ENCODE measurements at places on chromosomes 7 and 10.

DNA sequence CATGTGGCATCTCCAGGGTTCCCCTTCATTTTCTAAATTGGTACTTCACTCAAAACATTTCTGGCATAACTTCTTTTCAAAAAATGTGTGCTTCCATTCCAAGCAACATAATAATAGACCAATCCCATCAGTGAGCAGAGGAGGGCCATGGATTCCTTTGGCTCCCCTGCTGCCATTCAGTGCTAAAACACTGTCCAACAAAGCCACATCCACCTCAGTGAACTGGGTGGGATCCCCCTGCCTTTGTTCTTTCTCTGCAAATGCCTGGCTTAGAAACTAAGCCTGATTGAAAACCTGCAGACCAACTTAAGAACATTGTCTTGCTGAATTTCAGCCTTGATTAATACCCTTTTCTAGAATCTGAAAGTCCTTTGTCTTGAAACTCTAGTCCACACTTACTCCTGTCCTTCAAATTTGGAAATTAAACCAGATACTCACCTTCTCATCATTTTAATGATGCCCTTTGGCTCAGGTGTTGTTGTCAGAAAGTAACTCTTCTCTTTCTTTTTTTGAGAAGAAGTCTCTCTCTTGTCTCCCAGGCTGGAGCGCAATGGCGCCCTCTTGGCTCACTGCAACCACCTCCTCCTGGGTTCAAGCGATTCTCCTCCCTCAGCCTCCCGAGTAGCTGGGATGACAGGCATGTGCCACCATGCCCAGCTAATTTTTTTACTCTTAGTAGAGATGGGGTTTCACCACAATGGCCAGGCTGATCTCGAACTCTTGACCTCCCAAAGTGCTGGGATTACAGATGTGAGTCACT lies 132.3 kb downstream of the PLXNA4 start:
- no peaks in the 10 kb centered on the region for H3K27me3 ChIP-seq
- H3K4me1 ChIP-seq, result no peaks in the 10 kb centered on the region
- DNase-seq, result no peak
- H3K36me3 ChIP-seq, result no peaks in the 10 kb centered on the region

GRCh38 chr7:140966561-140967233 lies 42.0 kb upstream of the BRAF start:
- H3K36me3 ChIP-seq, result no peaks in the 10 kb centered on the region
- H3K27me3 ChIP-seq, result no peaks in the 10 kb centered on the region
- no peak overlapping the region for H3K4me3 ChIP-seq
- no peak overlapping the region for H3K27ac ChIP-seq
- H3K4me1 ChIP-seq, result no peaks in the 10 kb centered on the region
- no peak for DNase-seq

DNA sequence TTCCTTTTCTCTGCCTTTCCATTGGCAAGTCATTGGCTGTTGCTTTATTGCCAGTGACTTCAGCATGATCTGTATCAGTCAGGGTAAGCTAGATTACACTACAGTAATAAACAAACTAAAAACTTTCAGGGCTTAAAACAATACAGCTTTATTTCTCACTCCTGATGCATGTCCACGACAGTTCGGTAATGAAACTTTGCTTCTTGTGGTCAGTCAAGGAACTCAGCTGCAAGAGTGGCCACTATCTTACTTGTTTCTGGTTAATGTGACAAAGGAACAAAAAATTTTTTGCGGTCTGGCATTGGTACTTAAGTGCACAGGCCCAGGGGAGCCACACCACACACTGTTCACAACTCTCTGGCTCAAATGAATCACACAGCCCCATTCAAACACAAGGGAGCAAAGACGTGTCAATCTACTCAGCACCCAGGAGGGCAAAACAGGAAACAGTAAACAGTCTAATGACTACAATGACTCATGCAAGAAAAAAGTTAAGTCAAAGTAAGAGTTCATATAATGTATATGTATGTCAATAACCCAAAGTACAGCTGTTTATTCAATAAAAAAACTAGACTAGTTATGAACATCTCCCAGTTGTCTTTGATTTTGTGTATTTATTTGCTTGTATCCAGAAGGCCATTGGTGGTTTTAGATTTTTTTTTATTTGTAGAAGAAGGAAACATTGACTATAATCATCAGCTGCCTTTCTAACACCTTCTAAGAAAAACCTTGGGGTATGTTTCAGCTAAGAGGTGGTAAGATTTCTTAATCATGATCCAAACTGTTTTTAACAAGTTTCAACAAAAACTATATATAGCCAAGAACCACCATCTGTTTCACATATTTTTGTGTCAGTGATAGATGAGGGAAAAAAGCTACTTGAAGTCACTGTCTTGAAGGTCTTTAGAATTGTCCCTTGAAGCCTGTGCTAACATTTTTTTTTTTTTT lies 134.4 kb upstream of the FAM3C start:
- DNase-seq, result no peak
- H3K36me3 ChIP-seq, result no peaks in the 10 kb centered on the region
- H3K27ac ChIP-seq, result no peak overlapping the region
- H3K27me3 ChIP-seq, result no peaks in the 10 kb centered on the region
- H3K4me3 ChIP-seq, result no peak overlapping the region
- no peaks in the 10 kb centered on the region for H3K4me1 ChIP-seq

- H3K27ac ChIP-seq, result no peak overlapping the region
- no peak overlapping the region for H3K4me3 ChIP-seq
- H3K36me3 ChIP-seq, result no peaks in the 10 kb centered on the region
- DNase-seq, result no peak
These were observed 43.1 kb upstream of the TUBB8 start for GRCh38 chr10:92153-92552.

DNA sequence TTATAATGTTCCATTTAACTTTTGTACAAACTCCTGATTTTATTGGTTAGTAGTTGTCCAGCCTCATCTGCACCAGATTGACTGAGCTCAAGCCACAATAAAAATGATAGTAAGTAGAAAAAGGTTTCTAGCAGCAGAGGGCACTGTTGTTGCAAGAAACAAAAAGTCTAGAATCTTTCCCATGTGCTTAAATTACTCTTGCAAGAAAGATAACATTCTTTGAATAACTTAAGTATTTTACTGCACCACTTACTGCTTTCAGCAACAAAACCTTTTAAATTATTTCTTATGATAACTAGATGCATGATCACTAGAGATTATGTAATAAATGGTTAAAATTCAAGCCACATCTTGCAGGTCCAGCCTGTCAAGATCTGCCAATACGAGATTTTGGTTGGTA lies 27.0 kb downstream of the LMOD2 start:
- no peaks in the 10 kb centered on the region for H3K27me3 ChIP-seq
- no peaks in the 10 kb centered on the region for H3K4me1 ChIP-seq
- peaks cover 3% of the 10 kb centered on the region for H3K36me3 ChIP-seq
- DNase-seq, result no peak

DNA sequence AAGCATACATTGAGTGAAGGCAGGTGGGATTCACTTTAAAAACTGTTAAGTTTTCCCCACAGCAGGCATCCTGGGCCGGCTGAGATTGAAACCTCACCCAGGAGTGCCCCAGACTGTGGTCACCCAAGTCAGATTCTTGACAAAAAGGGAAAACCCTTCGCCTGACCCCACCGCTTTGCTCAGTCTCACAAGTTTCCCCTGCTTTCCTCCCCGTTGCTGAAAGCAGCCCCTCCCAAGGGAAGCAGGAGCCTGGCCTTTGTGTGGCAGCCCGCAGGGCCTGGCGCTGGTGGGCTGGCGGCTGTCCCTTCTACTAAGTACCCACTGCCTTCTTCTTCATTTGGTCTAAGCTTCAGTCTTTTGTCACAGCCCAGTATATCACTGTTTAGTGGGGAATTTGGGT lies 16.0 kb downstream of the RNF32 start:
- H3K4me3 ChIP-seq, result no peak overlapping the region
- H3K36me3 ChIP-seq, result no peaks in the 10 kb centered on the region
- DNase-seq, result no peak
- no peaks in the 10 kb centered on the region for H3K27me3 ChIP-seq
- no peak overlapping the region for H3K27ac ChIP-seq

DNA sequence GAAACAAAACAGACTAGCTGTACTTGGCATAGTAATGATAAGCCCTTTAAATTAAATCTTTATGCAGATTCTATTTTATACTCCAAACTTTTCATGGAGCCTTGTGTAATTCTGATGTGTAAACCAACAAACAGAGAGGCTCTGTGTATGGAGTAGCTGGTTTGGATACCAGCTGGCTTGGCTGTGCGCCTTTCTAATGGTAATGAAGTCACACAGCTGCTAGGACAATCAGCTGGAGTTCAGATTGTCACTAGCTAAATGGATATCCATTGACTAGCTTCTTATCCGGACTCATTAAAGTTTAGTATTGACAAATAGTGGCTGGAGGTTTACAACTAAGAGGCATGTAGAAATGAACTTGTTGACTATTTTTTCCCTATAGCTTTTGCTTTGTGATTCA lies 398.4 kb downstream of the DGKB start:
- H3K4me1 ChIP-seq, result no peaks in the 10 kb centered on the region
- DNase-seq, result no peak
- no peak overlapping the region for H3K27ac ChIP-seq
- H3K4me3 ChIP-seq, result no peak overlapping the region

GRCh38 chr10:124691002-124691401 lies 53.2 kb downstream of the FAM53B start:
- DNase-seq, result no peak
- H3K4me3 ChIP-seq, result no peak overlapping the region
- H3K4me1 ChIP-seq, result no peaks in the 10 kb centered on the region
- no peaks in the 10 kb centered on the region for H3K36me3 ChIP-seq
- no peak overlapping the region for H3K27ac ChIP-seq

DNA sequence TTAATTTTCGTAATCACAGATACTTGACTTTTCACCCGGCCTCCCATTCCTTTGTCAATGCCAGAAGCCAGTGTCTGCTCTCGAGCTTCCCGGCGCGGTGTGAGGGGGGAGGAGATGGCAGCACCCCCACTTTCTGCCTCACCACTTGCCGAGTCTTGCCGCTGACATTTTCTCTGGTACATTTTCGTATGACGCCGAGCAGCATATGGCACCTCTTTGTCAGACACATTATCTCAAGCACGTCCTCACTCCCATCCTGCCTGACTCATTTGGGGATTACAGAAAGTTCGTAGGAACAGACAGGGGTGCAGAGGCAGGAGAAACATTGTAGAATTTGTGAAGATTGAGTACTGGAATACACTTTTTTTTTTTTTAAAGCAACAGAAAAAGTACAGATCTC lies 60.8 kb upstream of the SORCS3 start:
- no peak for DNase-seq
- no peaks in the 10 kb centered on the region for H3K4me1 ChIP-seq
- no peak overlapping the region for H3K4me3 ChIP-seq
- no peak overlapping the region for H3K27ac ChIP-seq

- peaks cover 6% of the 10 kb centered on the region for H3K4me1 ChIP-seq
- H3K36me3 ChIP-seq, result no peaks in the 10 kb centered on the region
- no peak overlapping the region for H3K4me3 ChIP-seq
These were observed 99.2 kb upstream of the PDCD4 start for GRCh38 chr10:110772454-110773025.

GRCh38 chr10:67306588-67307205 lies 380.9 kb downstream of the LRRTM3 start:
- H3K36me3 ChIP-seq, result no peaks in the 10 kb centered on the region
- no peak overlapping the region for H3K4me3 ChIP-seq
- H3K4me1 ChIP-seq, result no peaks in the 10 kb centered on the region
- no peak overlapping the region for H3K27ac ChIP-seq

DNA sequence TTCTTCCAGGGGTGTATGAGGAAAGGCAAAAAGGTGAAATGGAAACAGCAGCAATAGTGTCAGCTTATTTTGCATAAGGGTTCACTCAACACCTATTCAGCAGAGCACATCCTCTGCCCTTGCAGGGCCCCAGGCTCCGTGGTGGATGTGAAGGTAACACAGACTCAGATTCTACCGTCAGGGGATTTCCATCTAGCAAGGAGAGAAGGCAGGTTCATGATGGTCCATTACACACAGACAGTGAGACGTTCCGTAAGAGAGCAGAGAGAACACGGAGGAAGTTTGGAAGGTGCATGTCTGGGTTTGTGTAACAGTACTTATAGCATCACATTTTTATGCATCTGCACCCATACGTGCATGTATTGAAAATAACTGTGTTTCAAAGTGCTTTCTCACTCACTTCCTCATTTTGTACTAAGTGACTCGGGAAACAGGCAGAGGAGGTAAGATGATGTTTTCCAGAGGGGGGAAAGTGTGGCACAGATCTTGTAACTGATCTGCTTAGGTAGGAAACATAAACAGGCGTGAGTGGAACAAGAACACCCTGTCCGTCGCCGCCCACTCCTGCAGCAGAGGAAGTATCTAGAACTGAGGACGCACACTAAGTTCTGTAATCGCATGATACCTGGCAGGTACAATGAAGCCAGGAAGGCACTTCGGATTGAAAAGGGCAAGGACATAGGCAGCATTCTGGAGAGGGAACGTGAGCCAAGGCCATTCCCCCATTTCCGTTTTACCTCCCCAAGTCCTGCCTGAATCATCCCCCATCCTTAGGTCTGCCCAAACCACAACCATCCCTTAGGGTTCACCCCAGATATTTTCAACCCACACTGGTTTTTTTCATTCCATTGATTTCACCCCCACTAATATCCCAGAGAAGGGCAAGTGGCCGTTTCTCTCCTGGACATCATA lies 1.0 kb upstream of the ENO4 start:
- no peak for DNase-seq
- no peaks in the 10 kb centered on the region for H3K27me3 ChIP-seq
- no peaks in the 10 kb centered on the region for H3K36me3 ChIP-seq
- no peaks in the 10 kb centered on the region for H3K4me1 ChIP-seq

GRCh38 chr10:62234077-62234605 lies 34.5 kb downstream of the RTKN2 start:
- H3K27ac ChIP-seq, result no peak overlapping the region
- H3K4me3 ChIP-seq, result no peak overlapping the region
- no peaks in the 10 kb centered on the region for H3K4me1 ChIP-seq
- DNase-seq, result no peak

DNA sequence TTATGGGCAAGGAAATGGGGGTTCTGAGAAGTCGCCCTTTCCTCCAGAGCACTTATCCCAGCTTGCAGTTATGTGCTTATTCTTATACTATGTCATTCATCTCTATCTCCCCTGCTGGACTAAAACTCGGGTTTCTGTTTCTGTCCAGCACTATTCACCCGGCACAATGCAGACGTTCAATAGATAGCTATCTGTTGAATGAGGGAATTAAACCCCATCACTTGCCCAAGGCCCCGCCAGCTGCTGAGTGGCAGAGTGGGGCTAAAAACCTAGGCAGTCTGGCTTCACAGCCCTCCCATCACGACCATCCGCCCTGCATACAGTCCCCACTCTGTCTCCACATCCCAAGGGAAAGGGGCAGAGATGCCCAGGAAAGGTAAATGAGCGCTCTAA lies 5.4 kb downstream of the SLIT1 start:
- H3K4me1 ChIP-seq, result no peaks in the 10 kb centered on the region
- no peak overlapping the region for H3K27ac ChIP-seq
- no peak overlapping the region for H3K4me3 ChIP-seq
- peak; percentile 4 for DNase-seq

DNA sequence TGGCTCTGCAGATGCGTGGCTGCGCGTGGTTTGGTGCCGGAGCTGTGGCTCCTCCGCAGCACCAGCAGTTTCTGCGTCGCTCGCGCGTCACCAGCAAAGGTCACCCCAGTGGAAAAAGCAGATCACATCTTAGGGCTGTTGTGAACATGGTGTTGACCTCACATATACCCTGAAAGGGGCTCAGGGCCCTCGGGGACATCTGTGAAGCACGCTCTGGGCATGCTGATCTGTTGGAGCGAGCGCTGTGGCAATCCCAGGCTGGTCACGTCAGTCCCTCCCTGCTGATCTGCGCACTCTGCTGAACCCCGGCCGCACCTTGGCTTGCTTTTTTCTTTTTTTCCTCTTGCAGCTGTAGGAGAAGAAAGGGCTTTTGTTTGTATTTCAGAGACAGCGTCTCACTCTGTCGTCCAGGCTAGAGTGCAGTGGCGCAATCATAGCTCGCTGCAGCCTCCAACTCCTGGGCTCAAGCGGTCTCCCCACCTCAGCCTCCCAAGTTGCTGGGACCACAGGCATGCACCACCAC lies 33.3 kb upstream of the AP5Z1 start:
- peaks cover 2% of the 10 kb centered on the region for H3K4me1 ChIP-seq
- no peak for DNase-seq
- H3K27me3 ChIP-seq, result no peaks in the 10 kb centered on the region
- no peak overlapping the region for H3K4me3 ChIP-seq
- no peaks in the 10 kb centered on the region for H3K36me3 ChIP-seq
